ENCODE measurements at places on chromosomes 4 and X.

DNA sequence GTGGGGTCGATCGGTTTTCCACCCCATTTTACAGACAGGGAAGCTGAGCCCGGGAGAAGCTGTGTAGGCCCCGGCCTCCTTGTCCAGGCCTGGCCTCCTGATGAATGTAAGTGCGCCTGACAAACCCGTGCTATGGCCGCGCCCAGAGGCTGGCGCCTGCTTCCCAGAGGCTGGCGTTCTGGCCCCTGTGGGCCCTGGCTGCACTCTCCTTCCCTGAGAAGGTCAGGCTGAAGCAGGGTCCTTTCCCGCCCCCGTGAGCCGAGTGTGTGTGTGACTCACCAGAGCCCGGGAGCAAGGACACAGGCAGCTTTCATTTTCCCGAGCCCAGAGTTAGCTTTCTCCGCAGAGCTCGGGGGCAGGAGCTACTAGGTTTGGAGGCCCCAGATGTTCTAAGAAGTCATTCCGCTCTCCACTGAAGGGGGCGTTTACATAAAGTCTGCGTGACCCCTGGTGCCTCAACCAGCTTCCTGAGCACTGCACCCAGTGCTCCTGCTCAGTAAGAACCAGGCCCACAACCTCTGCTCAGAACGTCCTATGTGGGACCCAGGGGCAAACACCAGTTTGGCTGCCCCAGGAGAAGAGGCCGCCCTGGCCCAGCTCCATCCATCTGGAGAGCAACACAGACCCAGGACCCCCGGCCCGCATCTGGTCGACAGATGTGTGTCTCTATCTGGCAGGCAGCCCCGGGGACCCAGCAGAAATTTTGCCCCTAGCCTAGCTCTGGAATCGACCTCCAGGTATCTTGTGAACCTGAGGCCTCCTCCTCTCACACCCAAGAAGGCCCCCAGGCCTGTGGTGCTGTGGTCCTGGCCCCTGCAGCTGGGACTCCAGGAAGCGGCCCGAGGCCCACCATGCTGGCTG is 13.6 kb downstream of the UVSSA start:
- no peak for DNase-seq

GRCh38 chr4:88585917-88586316 is 6.4 kb upstream of the HERC3 start:
- DNase-seq, result no peak

GRCh38 chrX:63961964-63962363 is 176.9 kb upstream of the ARHGEF9 start:
- DNase-seq, result peak; percentile 4

DNA sequence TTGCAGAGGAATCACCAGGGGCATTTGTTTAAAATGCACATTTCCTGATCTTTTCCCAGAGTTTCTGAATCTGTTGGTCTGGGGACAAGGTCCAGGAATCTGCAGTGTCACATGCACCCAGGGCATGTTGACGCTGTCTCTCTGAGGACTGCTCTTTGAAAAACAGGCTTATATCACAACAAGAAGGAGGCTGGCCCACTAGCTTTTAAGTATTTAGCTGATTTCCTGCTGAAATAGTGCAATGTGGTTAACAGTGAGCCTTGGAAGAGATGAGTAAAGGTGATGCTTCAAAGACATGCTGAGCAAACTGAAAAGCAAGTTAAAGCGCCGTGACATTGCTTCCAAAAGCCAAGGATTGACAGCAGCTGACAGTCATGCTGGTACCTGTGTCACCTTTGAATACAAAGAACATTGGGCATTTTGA is 18.6 kb upstream of the SEPSECS start:
- no peak for DNase-seq

DNA sequence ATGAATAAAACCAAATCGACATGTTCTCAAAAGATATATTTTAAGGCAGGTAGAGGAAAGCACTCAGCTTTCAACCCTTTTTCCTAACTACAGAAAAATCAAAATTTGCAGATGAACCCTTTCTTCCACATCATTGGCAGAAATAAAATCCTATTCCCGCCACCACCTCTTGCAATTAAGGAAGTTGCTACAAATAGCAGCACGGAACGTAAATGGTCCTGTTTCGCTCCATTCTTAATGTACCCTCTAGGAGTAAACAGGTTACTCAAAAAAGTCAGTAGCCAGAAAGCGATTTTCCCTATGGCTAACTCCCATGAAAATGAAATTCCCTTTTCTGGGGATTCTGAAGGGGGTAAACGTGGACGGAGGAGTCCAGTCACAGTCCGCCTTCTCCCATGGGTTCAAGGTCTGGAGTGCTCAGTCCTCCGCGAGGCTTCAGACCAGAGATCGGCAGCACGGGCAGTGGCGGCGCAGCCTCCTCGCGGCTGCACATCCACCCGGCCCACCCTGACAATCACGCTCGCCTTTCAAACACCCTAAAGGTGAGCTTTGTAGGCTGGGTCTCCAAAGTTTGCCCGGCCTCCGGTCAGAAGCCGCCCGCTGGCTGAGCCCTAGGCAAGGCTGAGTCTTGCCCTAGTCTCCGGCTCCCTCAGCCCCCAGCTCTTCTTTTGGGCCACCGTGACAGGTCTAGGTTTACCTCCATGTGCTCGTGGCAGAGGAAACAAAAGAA is 1.8 kb downstream of the ATP11C start:
- DNase-seq, result peak; percentile 20

DNA sequence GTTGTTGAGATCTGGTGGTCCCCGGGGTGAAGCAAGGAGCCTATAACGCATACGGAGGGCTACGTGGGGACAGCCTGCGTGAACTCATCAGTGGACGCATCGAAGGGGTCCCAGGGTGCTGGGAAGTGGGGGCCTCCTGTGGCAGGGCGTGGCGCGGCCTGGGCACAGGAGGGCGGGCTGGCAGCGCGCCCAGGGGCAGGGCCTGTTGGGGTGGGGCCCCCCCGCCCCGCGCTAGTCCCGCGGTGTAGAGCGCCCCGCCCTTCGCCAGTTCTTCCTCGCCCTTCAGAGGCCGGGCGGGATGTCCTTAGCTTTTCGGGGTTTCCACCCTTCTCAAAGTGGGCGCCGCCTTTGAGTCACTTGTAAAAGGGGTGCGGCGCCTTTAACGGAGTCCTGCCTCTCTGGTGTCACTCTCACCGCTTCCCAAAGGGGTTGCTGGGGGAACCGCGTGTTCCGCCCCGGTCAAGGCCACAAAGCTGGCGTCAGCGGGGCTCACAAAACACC is 632 bp downstream of the PLP2 start:
- no peak for DNase-seq

DNA sequence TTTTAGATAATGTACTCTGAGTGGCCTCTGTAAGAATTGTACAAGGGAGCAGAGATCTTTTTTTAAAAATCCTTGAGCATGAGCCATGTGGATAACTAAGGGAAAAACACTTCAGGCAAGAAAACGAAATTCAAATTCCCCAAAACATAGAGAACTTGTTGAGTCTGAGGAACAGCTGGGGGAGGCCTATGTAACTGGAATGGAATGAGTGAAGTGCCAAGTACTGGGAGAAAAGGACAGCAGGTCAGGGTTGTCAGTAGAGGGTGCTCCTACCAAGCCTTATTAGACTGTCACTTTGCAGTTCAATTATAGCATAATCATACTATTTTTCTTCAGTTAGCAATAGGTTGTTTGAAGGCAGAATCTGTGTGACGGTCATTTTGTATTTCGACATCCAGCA is 135.1 kb downstream of the ARHGAP6 start:
- DNase-seq, result no peak

GRCh38 chrX:129522184-129523078 is 859 bp downstream of the SMARCA1 start:
- peak; percentile 61 for DNase-seq

GRCh38 chr4:112552668-112553067 is 36.7 kb upstream of the NEUROG2 start:
- DNase-seq, result no peak

- no peak for DNase-seq
Measured at GRCh38 chrX:10533696-10534365, 86.6 kb downstream of the MID1 start.

GRCh38 chr4:147546349-147546748 is 65.5 kb downstream of the EDNRA start:
- no peak for DNase-seq

DNA sequence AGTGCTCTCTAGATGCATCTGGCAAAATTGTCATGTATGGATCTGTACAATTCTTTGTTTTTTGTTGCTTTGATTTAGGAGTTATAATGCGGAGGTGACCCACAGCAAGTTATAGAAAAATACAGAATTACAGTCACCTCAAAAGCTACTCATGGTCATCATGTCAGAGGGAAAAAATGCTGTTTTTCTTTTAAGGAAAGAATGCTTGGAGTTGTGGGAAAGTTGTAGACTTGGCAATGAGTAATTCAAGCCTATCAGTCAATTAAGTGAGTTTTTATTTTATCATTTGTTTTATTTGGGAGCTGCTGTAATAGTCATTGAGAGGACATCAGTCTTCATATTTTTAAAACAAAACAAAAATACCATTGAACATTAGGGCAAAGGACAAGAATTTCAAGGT is 16.4 kb downstream of the FHL1 start:
- no peak for DNase-seq

DNA sequence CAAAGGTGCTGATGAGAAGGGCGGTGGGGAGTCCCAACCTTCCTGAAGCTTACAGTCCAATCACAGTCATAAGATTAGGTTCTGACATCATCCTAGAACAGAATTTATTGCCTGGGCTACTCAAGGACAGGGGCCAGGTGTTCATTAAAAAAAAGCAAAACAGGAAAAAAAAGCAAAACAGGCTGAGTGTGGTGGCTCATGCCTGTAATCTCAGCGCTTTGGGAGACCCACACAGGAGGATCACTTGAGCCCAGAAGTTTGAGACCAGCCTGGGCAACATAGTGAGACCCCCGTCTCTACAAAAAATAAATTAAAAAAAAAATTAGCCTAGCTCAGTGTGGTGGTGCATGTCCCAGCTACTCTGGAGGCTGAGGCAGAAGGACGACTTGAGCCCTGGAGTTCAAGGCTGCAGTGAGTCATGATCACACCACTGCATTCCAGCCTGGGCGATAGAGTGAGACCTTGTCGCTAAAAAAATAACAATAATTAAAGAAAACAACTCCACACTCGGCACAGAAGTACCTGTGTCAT is 3.0 kb downstream of the RAB9A start:
- DNase-seq, result no peak

- DNase-seq, result peak; percentile 17
Measured at GRCh38 chr4:83905952-83906351, 370.0 kb downstream of the GPAT3 start.

DNA sequence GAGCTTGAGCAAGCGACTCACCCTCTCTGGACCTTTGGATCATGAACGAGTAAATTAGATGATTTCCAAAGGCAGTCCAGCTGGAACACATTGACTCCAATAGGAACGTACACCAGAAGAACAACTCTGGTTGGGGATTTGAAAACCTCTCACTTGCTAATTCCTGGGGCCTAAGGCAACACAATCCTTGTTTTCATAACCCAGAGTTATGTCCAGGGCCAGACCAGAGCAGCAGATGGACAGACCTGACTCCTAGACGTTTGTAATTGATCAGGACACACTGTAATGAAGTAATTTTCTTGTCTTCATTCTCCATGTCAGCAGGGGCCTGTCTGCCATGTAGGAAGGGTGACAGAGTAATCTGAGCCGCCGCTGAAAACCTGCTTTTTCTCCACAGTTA is 283.9 kb downstream of the IDS start:
- DNase-seq, result no peak

- DNase-seq, result no peak
Measured at GRCh38 chr4:46508216-46508615, 118.3 kb upstream of the GABRA2 start.

- peak; percentile 33 for DNase-seq
Measured at GRCh38 chrX:109475174-109475891, 6.6 kb downstream of the GUCY2F start.

DNA sequence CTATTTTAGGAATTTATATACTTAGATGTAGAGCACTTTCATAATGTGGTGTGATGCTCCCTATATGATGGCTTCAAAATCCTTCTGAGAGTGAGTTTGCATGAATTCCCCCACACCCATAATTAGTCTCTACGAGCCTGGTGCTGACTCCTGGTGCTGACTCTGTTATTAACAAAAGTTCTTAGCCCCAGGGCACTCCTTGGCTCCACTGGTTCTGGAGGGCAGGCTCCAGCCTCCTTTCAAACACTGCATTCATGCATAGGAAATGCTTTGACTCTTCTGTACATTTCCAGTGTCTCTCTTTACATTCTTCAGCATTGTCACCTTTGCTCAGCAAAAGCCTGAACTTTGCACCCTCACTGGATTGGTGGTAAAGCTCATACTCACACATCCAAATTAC is 64.0 kb downstream of the LNX1 start:
- DNase-seq, result no peak

GRCh38 chr4:86664959-86665358 is 70.8 kb downstream of the PTPN13 start:
- DNase-seq, result no peak

- no peak for DNase-seq
Measured at GRCh38 chrX:35675151-35675550, 123.0 kb upstream of the MAGEB16 start.

DNA sequence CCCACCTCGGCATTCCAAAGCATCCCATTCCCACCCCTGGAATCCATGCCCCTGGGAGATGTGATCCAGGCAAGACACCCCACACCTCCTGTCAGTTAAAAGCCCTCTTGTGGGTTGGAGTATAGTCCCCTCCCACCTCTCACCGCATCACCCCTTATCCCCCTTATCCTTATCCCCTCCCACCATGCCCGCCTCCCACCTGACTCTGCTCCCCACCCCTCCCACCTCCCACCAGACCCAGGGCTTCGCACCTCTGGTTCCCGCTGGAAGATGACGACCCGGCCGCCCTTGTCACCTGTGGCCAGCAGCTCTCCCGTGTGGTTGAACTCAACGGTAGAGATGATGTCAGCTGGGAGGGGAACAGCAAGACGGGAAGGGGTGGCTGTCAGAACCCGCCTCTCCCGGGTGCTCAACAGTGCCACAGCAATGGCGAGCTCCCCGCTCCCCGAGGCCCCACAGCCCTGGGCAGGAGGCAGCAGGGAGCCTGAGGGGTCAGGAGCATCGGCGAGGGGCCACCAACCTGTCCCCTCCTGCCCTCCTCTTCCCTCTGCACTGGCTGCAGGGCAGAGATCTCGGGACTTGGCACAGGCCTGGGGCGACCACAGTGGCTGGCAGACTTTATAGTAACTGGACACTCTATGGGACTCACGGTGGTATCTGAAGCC is 91.5 kb downstream of the PPP2R2C start:
- no peak for DNase-seq

- no peak for DNase-seq
Measured at GRCh38 chrX:19875050-19875431, 12.4 kb downstream of the SH3KBP1 start.

GRCh38 chrX:22186165-22186564 is 86.5 kb upstream of the CBLL2 start:
- DNase-seq, result no peak

GRCh38 chr4:112766422-112766821 is 129.5 kb downstream of the LARP7 start:
- DNase-seq, result peak; percentile 32

- no peak for DNase-seq
Measured at GRCh38 chr4:107599841-107600240, 120.2 kb downstream of the PAPSS1 start.

DNA sequence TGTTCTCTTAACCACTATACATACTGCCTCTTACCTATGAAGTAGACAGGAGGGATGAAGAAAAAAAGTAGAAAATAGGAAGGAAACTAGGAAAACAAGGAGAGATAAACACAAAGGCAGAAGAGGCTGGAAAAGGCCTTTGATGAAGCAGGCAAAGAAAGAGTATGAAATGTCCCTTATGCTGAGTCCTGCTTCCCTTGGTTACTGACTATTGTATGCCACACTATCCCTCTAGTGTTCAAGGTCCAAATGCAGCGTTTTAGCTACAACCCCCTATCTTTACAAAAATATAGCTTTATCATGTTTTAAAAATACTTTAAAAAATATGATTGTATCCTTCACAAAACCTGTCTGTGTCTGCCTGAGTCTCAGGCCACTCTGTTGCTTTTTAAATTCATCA is 233.1 kb downstream of the CAMK2D start:
- no peak for DNase-seq

- no peak for DNase-seq
Measured at GRCh38 chr4:167177925-167178324, 56.4 kb downstream of the SPOCK3 start.

Data from cerebellar cortex (tissue), 1 donor.